ENCODE measurements at places on chromosomes 6 and 20.
A peak's percentile ranks its signal among the peaks of the same experiment; 100 is the strongest.

- no peak for DNase-seq
These were observed 1.1 kb upstream of the TREML1 start for GRCh38 chr6:41155132-41155805.

DNA sequence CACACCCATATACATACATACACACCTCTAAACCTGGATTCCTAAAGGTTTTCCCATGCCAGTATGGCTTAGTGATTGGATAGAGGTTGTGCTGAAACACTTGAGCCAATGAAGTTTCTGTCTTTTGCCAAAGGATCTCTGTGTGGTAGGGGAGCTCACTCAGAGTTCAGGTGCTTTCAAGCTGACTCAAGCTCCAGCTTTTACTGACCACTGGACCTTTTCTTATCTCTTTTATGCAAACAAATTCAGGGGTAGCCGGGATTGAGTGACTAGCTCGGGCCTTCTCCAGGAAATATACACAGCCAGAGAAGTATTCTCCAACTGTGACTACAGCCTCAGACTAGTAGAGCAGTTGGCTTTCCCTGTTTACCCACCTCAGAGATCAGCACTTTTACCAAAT, 21.5 kb upstream of the DSE start:
- DNase-seq, result no peak

DNA sequence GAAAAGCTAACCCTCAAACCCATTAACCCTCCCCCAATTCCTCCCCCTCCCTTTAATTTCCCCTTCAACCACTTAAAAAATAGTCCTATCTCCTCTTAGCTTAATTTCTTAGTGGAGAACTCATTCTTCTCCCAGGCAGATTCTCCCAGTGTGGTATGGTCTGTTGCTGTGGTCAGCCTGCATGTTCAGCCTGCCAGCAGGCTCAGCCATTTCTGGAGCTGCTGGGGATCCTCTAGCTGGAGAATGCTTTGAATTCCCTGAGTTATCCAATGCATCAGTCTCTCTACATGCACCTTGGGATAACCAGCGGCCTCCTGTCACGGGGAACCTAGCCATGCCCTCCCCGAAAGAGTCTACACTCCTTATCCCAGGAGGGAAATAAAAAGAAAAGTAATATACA, 375.4 kb upstream of the RSPO3 start:
- DNase-seq, result no peak

- no peak for DNase-seq
These were observed 1.0 kb downstream of the SRXN1 start for GRCh38 chr20:651713-652614.

DNA sequence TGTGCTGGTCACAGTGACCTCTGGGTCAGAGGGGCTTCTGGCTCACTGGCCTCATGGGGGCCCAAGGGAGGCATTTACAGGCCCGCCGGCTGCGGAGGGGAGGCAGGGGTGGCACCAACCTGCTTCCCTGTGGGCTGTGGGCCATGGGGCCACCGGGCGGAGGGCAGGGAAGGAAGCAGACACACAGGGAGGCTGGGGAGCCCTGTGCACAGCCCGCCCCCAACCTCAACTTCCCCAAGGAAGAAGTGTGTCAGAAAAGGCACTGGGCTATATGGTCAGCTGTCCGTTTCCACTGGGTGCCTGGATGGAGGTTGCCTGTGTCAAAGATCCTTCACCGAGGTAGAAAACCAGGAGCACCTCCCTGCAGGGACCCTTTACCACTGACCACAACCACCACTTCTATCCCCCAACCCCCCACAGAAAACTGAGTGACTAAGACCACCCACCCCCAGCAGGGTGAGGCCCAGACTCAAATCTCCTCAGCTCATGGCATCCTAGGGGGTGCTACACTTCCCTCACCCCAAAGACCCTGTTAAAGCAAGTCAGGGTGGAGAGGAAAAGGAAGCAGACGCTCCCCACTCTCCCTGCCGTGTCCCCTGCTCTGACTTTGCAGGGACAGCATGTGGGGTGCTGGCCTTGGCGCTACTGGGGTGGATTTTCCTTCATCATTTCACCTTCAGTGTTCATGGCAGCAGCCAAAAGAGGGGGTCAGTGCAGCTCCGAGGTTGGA, 5.6 kb downstream of the CST3 start:
- DNase-seq, result no peak

DNA sequence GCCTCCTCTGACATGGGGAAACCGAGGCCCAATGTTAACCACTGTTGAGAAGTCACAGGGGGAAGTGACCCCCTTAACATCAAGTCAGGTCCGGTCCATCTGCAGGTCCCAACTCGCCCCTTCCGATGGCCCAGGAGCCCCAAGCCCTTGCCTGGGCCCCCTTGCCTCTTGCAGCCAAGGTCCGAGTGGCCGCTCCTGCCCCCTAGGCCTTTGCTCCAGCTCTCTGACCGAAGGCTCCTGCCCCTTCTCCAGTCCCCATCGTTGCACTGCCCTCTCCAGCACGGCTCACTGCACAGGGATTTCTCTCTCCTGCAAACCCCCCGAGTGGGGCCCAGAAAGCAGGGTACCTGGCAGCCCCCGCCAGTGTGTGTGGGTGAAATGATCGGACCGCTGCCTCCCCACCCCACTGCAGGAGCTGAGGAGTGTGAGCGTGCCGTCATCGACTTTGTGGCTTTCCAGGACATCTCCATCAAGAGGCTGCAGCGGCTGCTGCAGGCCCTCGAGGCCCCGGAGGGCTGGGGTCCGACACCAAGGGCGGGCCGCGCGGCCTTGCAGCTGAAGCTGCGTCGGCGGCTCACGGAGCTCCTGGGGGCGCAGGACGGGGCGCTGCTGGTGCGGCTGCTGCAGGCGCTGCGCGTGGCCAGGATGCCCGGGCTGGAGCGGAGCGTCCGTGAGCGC, 1.6 kb downstream of the TNFRSF6B start:
- no peak for DNase-seq

DNA sequence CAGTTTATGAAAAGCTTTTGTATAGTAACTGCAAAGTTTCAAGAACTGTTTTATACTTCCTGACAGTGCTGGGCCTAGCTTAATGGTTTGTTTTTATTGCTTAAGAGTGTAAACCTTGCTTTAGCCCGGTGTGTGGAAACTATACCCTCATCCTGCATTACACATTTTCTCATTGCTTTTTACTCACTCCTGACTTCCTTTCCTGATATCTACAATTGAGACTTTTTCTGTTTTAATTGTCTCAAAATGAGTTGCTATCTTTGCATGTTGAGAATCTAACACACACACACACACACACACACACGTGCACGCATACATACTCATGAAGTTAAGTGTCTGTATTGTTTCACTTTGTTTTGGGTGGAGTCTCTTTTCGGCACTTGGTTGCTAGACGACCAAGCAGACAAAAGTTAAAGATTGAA, 16.7 kb downstream of the BMP2 start:
- no peak for DNase-seq

- no peak for DNase-seq
These were observed 19.6 kb downstream of the HLA-A start for GRCh38 chr6:29961966-29962365.

- no peak for DNase-seq
These were observed 453.2 kb downstream of the QKI start for GRCh38 chr6:163867518-163868292.

DNA sequence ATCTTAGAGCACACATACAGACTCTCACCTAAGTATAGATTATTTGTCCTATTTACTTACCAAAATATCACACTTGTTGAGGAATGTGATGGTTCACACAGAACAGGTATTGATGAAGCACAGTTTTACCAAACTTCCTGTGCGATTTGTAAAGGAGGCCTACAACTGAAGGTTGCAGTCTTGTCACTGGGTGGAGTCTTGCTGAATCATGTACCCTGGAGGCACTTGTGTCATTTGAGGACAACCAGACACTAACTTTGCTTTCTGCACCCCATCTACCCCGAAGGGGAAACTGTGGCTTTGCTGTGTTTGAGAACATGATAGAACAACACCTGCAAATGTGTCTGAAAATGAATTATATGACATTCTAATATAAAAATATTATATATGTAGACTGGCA, 32.4 kb upstream of the HINT3 start:
- no peak for DNase-seq

GRCh38 chr6:126804332-126805064, 314.0 kb upstream of the RSPO3 start:
- peak; percentile 50 for DNase-seq

DNA sequence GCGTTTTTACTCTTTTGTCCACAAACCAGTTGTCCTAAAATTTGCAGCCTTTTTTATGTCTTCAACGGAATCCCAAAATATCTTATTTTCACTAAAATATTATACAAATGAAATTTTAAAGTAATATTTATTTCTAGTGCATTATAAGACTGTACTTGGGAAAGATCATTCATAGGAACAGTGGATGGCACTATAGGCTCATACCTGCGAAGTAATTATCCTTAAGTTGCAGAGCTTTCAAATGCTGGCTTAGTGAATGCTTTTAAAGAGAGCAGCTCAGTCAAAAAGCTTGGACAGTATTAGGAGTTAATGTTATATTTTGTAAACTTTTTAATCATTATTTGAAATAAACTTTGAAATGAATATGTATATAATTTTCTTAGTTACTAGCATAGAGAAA, 254.9 kb downstream of the CDKAL1 start:
- no peak for DNase-seq

DNA sequence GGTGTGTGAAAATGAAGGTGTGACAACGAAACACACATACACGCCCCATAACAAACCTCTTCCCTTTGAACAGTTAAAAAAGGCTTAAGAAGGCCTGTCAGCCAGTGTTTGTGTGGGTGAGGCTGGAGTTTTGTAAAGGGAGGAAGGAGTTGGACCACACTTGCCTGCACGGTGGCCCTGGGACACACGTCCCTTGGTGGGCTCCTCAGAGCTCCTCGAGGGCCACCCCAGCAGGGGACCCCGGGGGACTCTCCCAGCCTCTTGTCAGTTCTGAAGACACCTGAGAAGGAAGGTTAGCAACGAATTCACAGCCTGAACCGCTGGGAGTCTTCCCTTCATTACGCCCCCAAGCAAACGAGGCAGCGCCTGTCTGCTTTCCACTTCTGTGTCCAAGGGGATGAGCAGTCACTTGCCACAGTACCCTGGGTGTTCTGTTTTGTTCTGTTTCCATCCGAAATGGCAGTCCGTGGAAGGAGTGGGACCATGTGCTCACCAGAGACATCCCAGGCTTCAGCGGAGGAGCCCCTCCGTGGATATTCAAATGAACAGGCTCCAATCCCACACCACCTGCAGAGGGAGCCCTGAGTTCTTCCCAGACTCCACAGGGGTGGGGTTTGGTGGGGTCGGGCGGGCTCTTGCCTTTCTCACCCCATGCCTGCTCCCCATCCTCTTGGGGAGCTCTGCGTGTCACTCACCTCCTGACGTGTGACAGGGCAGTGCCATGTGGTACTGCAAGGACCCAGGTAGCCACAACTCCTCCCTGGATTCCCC, 68.6 kb downstream of the NRN1 start:
- no peak for DNase-seq
